KBM-7 (cell line): ENCODE measurements at places on chromosomes 2 and 18.

DNA sequence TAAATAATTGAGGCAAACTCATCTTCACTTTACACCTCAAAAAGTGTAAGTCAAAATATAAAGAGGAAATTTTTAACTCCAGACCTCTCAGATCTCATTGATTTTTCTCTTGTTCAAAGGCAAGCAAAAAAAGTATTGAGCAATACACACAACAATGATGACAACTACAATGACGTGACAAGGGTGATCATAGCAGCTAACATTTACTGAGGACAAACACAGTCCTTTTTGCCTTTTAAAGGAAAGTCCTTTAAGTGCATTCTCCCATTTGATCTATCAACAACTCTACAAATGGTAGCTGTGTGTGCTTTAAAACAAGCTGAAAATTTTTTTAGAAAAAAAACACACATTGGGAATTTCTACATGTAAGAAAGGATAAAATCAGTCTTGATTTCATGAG, 123.5 kb upstream of the CTAGE1 start:
- DNase-seq = no peak

- no peak for DNase-seq
These were observed 940.2 kb upstream of the ZEB2 start for GRCh38 chr2:145460112-145460511.

DNA sequence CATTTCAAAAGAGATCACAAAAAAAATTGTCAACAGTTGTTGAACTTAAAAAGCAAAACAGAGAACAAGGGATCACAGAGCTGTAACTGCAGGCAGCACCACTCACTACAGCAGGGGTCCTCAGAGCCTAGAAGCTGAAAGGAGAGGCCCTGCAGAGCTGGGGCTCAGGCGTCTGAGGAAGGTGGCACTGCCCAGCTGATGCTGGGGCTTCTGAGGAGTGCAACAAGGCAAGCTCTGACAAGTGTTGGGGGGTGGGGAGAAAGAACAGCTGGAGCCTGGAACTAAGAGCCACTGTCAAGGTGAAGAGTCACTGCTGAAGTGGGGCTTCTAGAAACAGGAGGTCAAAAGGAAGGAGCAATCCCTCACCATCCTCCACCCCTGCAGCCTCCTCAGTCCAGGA, 46.2 kb downstream of the FTCDNL1 start:
- no peak for DNase-seq

DNA sequence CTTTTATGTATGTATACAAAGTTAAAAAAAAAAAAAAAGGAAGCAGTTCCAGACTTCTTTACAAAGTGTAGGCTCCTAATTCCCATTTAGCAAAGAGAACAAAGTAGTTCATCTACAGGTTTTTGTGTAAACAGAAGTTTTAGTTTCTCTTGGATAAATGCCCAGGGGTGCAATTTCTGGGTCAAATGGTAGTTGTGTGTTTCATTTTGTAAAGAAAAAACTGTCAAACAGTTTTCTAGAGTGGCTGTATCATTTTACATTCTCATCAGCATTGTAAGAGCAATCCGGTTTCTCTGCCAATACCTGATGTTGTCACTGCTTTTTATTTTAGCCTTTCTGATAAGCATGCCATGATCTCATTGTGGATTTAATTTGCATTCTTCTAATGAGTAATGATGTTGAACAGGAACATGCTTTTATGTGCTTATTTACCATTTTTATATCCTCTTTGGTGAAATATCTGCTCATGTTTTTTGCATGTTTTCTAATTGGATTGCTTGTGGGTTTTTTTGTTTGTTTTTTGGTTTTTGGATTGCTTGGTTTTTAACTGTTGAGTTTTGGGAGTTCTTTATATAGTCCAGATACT, 16.6 kb upstream of the PSME4 start:
- no peak for DNase-seq

- DNase-seq = no peak
These were observed 86.7 kb downstream of the NPAS2 start for GRCh38 chr2:100906679-100907078.

- DNase-seq = peak; percentile 79
These were observed 27.6 kb downstream of the C2orf76 start for GRCh38 chr2:119338826-119339561.

DNA sequence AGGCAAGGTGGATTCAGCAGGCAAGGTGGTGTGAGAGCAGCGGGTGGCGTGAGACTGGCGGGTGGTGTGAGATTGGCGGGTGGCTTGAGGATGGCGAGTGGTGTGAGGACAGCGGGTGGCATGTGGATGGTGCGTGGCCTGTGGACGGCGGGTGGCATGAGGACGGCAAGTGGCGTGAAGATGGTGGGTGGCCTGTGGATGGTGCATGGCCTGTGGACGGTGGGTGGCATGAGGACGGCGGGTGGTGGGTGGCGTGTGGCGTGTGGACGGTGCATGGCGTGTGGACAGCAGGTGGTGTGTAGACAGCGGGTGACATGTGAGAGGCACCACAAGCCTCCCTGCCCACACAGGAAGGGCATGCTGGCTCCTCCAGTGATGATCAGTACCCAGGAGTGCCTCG, 186.9 kb upstream of the SALL3 start:
- no peak for DNase-seq

DNA sequence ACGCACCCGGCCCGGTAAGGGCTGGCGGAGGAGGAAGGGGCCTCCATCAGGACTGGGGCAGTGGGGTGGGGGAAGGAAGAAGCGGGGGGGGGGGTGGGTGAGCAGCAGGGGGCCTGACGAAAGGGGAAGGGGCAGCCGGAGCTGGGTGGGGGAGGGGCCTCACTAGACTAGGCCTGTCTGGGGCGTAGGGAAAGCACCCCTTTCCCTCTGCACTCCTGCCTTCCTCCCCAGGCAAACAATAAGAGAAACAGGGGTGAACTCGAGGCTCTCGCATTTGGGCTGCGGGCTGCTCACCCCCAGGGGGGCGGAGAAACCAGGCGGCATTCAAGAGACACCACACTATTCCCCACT, 82.7 kb upstream of the POMC start:
- no peak for DNase-seq

DNA sequence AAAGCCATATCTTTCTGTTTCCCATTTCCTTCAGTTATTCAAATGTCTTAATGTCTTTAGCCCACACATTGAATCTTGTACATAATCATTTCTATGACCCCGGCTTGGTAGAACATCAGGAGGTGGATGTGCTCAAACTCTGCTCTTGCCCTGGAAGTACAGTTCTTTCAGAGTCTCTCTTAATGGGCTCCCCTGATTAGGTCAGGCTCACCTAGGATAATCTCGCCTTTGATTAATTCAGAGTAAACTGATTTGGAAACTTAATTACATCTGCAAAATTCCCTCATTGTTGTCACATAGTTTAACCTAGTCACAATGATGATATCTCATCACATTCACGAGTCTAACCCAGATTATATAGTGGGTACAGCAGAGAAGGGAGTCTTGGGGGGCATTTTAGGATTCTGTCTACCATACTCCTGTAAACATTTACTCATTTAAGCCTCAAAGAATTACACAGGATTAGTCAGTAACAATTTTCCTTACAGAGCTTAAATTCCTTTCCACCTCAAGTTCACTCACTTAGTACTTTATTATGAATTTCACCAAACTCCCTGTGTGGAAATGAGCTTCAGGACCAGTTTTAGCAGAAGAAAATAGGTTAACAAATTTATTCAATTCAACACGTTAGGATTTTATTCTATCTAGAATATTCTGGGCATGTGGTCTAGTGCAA, 135.5 kb downstream of the FHOD3 start:
- no peak for DNase-seq

- DNase-seq = no peak
These were observed 34.4 kb downstream of the ITGAV start for GRCh38 chr2:186624276-186624675.

DNA sequence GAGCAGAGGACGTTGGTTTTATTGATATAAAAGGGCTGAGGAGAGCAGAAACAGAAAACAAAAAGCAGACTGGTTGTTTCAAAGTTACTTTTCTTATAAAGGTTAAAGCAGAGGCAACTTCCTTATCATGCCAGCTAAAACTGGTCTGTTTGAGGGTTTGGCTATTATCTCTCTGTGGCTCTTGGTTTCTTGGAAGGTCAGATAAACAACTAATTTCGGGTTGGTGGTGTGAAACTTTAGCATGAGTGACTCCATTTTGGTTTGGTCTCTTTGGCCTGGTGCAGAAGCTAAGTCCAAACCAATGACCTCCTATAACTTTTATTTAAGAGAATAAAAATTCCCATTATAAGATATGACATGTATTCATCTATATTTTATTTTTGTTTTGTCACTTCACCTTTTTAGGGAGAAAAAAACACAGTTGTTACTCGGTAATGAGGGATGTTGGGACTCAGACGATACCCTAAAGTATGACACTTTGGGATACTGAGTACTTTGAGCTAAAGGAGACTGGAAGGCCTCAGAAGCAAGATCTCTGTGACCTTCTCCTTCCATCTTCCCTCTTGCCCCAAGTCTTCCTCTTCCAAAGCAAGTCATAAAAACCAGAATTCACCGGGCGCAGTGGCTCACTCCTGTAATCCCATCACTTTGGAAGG, 23.3 kb downstream of the TNFAIP6 start:
- DNase-seq = no peak

GRCh38 chr2:219576505-219577388, 4.6 kb downstream of the INHA start:
- DNase-seq = no peak

GRCh38 chr2:15041429-15041837, 408.9 kb downstream of the LRATD1 start:
- DNase-seq = no peak

DNA sequence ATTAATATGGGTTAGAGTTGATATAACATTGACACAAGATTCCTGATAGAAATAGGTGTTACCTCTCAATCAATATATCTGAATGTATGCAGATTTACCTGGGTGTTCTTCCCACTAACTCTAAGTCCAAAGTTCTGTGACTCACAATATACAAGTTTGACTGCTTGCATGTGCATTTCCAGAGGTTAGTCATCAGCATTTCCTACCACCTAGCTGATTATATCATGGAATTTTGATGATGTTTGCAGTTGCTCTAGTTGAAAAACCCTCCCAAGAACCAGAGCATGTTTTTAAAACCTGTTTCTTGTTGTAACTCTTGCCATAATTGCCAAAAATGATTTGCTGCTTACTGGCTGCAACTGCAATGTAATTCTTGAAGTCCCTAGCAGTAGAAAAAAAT, 15.0 kb upstream of the DSG1 start:
- no peak for DNase-seq

DNA sequence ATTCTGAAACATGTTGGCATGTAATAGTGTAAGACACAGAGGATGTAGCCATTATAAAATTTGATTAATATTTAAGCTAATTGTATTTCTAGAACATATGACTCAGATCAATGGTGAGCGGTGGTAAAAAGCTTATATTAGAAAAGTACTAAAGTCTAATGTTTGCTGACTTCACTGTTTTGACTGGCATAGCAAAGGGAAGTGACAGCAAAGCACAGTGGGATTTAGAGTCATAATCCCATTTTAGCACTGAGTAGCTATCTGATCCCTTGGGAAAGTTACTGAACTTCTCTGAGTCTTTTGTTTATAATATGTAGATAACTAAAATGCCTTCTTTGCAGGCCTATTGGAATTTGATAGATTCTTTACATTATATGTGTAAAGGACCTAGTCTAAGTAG, 60.4 kb downstream of the KIAA1328 start:
- no peak for DNase-seq

DNA sequence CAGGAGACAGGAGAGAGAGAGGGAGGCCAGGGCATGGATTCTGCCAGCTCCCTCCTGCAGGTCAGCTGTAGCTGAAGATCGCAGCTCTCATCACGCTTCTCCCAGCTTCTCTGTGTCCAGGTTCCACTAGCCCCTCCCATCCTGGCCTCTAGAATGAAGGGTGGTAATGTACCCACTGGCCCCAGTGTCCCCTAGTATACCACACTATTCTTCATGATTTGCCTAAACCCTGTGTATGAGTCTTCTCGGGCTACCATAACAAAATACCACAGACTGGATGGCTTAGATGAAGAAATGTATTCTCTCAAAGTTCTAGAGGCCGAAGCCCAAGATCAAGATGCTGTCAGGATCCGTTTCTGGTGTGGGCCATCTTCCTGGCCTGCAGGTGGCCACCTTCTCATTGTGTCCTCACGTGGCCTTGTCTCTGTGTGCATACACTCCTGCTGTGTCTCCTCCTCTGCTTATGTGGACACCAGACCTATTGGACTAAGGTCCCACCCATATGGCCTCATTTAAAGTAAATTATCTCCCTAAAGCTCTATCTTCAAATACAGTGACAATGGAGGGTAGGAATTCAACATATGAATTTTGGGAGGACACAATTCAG, 77.3 kb downstream of the TNFRSF11A start:
- no peak for DNase-seq

DNA sequence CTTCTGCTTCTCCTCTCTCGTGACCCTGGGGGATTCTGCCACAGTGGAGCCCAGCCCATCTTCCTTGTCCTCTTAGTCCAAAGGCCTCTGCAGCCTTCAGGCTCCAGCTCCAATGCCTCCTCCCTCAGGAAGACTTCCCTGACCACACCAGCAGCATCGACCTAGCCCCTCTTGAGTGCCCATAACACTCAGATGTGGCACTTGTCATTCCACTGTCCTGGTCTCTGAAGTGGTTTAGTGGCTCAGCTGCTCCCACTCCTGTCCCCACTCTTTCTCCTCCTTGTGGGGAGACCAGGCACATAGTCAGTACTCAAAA, 97.5 kb downstream of the STPG4 start:
- no peak for DNase-seq

DNA sequence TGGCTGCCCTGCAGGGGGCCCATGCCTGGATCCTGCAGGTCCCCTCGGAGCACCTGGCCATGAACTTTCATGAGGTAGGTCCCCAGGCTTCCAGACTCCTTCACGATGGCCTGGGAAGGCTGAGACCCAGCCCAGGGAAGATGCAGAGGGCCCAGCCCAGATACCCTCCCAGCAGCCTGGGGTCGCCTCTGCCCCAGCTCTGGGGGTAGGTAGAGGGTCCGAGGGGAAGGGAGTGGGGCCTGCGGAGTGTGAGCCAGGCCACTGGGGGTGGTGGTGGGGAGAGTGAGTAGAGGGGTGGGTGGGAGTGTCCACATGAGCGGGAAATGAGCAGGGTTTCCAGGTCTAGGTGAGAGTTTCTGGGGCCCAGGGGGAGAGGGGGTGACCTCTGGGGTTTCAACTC, 1.2 kb upstream of the CHRND start:
- no peak for DNase-seq

DNA sequence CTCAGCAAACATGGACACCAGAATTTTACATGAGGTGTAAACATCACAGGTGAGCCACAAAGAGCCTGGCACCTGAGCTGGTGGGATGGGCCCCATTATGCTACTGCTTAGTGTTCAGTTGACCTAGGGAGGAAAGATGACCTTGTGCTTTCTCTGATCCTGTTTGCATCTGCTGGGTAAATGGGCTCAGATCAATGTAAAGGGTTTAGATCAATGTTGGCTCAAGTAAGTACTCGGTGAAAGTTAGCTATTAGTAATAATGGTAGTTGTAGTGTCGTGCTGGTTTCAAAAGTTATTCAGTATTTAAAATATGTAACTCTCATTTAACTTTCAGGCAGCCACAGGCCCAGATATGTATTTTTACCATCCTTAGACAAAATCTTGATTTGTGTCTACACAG, 19.8 kb downstream of the ABHD3 start:
- DNase-seq = no peak

- no peak for DNase-seq
These were observed 1.4 kb downstream of the RBKS start for GRCh38 chr2:27888790-27889189.

- no peak for DNase-seq
These were observed 273.1 kb upstream of the UBE2E3 start for GRCh38 chr2:180707175-180707883.
